Gastroesophageal sphincter (tissue), 4 donors: ENCODE measurements at places on chromosomes 1 and 21. TPM values are rescaled to one million over a fixed set of nuclear protein-coding genes. Genes with fewer than 3 reads are reported as not detected.
A peak's percentile ranks its signal among the peaks of the same experiment; 100 is the strongest.

Gene TNNI3K
- total RNA-seq = 2.2 TPM

Gene B4GALT2
- total RNA-seq = 34.4 TPM

Gene SIM2
- total RNA-seq = not detected

Gene CHIA
- not detected for total RNA-seq

Gene AJAP1
- 0.32 TPM for total RNA-seq

- no peak for ATAC-seq
Measured at GRCh38 chr1:29516063-29516820, 279.9 kb downstream of the PTPRU start.

DNA sequence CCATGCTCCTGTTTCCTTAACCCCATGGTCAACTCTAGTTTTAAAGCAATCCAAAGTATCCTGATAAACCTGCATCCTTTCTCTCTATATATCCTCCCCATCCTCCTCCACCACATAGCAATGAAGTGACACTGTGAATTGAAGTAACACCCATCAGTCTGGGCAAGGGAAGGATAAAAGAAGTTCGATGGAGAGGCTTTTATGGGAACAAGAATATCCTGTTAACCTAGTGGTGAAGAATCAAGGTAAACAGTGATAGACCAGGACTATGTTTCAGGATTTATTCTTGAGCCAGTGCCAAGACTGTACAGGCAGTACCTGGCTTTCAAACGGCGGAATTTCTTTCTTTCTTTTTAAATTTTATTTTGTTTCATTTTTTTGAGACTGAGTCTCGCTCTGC is 17.6 kb downstream of the RABIF start:
- no peak for ATAC-seq

DNA sequence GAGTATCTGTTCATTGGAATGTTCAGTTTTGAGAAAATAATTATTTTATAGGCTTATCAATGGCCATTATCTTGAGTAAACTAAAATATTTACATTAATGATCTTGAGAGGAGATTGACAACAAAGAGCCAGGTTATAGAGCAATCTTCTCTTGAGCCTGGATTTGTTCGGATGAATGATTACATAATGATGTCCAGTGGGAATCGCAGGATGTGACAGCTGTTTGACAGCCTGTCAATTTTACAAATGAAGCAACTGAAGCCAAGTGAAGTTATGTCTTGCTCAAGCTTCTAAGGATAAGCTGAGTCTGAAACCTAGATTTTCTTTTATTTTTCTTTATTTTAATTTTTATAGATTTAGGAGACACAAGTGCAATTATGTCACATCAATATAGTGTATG is 52.1 kb upstream of the BACH1 start:
- no peak for ATAC-seq

GRCh38 chr1:50348449-50349241 is 74.6 kb downstream of the DMRTA2 start:
- ATAC-seq = peak; percentile 57

- ATAC-seq = no peak
Measured at GRCh38 chr21:38740090-38740489, 65.6 kb upstream of the ETS2 start.

DNA sequence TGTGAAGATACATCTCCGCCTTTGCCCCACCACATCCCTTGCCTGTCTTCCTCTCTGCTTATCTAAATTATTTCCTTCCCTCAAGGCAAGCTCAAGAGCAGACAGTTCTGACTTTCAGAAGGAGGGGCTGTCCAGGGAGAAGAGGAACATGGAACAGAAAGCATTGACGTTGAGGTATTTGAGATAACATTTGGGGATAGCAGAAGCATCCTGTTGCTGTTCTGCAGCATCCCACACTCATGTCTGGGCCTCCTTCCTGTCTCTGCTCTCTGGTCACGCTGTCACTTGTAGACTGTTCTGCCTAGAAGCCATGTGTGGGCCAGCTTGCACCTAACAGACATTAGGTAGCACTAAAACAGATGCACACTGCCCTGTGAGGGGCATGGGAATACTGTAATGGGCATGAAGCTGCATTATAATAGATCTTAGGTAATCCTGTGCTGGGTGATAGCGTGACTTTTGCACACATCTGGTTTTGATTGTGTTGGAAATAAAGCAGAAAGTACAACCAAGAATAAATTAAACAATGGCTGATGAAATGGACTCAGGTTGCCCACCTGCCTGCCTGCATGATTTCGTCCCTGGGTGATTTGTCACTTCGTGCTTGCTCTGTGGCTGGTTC is 660 bp upstream of the RD3 start:
- ATAC-seq = no peak
